ENCODE measurements at places on chromosomes 6 and 20.

GRCh38 chr20:20338133-20338730, 29.7 kb upstream of the INSM1 start:
- DNase-seq: no peak

- no peak for DNase-seq
These were observed 188.8 kb downstream of the HIVEP2 start for GRCh38 chr6:142756215-142756630.

- DNase-seq: no peak
These were observed 74.1 kb downstream of the BFSP1 start for GRCh38 chr20:17457079-17457478.

- DNase-seq: peak; percentile 71
These were observed 663 bp downstream of the FYN start for GRCh38 chr6:111872401-111873177.

GRCh38 chr6:166903027-166903426, 53.3 kb downstream of the RNASET2 start:
- DNase-seq: no peak

- DNase-seq: no peak
These were observed 871.6 kb upstream of the GJE1 start for GRCh38 chr6:141261016-141261671.

DNA sequence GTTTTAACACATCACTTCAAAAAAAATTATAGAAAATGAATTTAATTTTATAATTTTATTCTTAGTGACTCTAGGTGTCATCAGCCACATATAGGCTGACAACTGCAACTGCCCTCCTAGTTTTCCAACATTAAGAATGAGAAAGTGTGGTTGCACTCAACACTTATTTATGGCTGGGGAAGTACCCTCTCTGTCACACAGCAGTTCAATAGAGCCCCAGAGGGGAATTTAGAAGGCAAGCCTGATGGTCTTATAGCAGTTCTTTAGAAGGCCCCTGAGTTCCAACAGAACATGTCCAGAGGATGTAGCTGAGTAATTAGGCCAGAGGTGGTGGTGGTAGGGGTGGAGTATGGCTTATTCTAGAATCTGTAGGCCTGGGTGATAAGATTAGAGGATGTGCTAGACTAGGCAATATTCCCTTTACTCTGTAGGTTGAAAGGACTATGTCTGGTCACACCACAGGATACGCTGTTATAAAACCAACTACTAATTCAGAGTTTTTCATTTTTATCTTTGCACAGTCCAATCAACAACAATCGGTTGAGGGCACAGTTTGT, 226.5 kb upstream of the CITED2 start:
- DNase-seq: no peak

DNA sequence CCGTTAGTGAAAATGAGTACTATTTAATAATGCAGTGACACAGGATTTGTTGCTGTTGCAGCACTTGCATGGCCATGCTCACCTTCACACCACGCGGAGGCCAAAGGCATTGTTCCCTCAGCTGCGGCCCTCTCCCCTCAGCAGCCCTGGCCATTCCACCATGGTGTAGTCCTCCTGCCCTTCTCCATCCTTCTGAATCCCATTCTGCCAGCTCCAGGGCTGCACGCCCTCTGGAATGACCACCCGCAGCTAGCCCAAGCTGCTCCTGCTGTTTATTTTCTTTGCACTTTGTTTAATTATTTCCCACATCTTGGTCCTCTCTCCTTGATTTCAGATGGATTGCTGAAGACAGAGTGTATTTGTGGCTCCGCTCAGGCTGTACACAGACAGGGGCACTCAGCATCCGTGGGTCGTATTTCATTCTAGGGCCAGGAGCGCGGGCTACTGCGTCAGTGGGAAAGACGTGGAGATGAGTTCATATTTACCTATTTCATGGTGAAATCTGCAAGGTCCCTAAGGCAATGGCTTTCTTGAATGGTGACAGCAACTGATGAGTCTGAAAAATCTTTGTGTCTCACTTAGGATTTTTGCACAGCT, 81.4 kb upstream of the DUSP22 start:
- no peak for DNase-seq

DNA sequence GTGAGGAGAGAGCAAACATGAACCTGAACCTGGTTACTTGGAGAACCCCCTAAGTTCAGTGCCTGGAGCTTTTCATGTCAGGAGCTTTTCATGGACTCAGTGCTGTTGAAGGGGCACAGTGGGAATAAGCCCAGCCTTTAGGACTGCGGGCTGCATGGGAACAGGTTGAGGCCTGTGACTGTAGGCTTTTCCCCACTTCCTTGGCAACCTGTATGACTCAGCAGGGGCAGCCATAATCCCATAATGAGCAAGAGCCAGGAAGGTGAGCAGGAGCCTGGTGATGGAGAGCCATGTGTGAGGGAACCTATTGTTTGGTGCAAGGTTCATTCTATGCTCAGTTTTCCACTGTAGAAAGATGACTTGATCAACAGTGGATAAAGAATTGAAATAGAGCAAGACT, 23.4 kb downstream of the MEP1A start:
- no peak for DNase-seq

GRCh38 chr6:37659561-37659960, 38.1 kb downstream of the MDGA1 start:
- DNase-seq: no peak

DNA sequence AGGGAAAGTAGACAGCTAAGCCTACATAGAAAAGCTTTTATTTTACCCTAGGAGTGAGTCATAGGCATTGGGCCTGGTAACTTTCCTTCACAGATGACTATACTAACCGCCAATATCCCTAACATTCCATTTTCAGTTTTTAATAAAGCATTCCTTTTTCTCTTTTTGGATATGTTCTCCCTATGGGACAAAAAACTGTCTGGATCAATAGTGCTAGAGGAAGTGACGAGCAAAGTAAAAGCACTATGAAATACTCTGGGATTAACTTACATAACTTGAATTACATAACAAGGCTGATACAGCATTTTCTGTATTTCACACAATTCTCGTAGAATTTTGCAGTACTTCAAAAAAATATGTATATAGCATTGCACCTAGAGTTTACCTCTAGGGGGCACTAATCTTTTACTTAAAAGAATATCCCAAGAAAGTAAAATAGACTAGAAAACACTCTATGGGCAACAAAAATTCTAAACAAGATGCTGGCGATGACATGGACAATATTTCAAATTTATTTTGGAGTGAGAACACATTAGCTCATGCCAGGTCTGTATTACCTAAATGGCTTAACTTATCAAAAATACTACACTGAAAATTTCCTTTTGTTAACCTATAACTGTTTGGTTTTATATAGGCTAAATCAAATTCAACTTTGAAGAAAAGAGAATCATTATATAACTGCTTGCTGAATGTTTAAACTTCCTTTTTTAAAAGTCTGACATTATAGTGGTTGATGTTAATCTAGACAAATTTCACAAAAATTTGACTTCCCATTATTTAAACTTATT, 66.3 kb upstream of the DST start:
- DNase-seq: no peak

All from stimulated activated CD8-positive, alpha-beta memory T cell treated with anti-CD3 and anti-CD28 coated beads, Interleukin-4, amount 100 ng/mL, for 48 hours (primary cell).